ENCODE measurements at places on chromosomes 2 and 18.

DNA sequence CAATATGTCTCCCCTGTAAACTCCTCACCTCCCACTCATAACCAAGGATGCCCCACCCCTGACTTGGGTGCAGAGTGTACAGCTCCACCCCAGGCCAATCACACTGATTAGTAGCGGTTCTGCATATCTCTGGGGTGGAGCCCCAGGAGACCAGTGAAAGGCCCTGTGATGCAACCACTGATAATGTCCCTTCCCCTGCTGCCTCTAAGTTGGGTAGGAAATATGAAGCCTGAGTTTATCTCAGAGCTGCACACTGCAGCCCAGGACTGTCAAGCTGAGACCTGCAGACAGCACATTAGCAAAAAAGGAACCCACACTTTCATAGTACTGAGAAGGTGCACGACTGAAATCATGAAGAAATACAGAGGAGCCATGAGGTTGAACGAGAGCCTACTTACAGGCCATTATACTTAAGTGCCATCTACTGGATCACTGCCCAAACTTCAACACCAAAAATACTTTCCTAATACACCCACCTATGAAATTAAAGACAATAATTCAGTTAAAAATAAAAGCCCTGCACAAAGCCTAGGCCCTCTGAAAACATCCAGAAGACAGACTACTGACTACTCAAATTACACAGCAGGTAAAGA, 455.4 kb upstream of the LRRTM4 start:
- no peak for DNase-seq

GRCh38 chr2:140491876-140492275, 1638.9 kb downstream of the LRP1B start:
- no peak for DNase-seq

GRCh38 chr18:63346031-63346430, 21.0 kb downstream of the KDSR start:
- DNase-seq: no peak

DNA sequence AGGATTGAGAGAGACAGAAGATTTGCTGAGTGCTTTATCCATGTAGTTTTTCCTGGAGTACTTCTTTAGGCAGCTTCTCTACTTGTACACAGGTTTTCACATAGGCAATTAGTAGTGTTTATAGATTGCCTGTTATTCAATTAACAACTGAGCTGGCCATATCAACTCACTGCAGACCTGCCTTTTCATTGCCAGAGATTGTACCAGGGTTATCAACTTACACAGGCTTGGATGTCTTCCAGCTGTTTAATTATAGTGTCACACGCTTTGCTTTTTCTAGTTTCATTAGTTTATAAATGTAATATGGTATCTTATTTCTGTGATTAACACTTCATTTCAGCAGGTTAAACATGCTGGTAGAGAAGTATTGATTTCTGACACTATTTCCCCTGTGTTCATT, 125.9 kb downstream of the GPD2 start:
- no peak for DNase-seq

DNA sequence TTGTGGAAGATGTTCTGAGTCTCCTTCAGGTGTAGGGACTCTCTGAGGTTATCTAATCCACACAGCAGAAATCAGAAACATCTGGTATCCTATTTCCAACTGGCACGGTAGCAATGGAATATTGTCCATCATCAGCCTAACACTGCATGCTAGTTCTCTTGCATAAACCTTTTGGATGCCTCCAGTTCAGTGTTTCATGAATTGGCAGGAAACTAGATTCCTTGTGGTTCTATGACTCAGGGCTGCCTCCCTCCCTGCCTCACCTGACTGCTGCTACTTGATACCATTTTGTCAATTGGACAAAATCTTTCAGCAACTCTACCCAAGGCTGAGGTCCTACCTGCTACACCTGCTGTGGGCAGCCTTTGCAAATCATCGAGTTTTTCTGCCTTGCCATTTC, 130.9 kb downstream of the TPGS2 start:
- no peak for DNase-seq

DNA sequence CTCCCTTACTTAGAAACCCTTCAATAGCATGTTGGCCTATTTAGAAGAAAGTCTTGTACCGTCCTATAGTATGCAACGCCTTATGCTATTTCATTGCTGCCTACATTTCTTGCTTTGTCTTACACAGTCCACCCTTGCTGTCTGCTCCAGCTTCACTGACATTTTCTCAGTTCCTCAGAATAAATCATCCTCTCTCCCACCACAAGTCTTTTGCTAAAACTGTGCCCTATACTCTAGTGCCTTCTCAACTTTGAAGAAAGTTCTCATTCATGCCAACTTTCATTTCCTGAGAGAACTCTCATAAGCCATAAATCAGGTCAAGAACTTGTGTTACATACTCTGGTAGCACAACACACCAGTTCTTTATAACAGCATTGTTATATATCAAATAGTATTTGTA, 54.3 kb upstream of the COL3A1 start:
- no peak for DNase-seq

DNA sequence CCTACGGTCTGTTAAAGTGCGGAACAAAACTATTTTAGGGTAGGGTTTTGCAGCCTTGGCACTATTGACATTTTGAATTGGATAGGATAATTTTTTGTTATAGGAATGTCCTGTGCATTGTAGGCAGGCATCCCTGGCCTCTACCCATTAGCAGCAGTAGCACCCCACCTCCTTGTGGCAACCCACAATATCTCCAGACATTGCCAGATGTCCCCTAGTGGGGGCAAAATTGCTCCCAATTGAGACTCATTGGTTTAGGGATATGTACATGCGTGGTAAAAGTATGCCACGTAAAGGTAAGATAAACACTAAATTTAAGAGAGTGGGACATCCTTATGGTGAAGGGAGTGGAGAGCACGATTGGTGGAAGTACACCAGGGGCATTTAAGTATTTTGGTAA, 4.6 kb downstream of the MIB1 start:
- DNase-seq: no peak

DNA sequence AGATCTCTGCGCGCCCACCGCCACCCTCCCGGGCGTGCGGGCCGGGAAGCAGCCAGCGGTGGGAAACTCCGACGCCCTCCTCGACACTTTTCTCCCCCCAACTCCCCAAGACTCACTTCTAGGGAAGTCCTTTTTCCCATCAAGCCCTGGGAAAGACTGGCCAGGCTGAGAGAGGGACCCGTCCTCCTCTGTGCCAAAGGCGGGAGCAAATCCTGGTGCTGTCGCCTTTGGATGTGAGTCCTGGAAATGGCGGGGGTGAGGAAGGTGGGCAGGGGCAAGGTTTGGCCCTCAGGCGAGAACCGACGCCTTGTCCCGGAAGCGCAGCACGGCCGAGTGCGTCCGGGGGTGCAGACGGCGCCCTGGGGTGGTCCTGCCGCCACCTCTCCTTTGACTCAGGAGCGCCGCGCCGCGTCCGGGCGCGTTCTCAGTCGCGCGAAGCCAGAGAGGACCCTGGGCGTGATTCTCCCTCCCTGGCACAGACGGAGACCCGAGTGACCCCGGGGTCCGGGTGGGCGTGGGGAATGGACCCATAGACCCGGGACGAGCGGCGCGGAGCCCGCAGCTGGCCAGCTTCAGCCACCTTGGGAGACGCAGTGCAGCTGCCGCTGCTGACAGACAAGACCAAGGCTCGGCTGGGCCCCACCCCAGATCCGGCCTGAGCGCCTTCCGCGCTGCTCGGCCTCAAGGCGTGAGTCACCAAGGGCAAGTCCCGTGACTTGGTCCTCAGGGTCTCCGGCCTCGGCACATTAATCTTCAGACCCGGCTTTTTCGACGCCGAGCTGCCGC, 3.5 kb upstream of the LBX2 start:
- DNase-seq: peak; percentile 38

DNA sequence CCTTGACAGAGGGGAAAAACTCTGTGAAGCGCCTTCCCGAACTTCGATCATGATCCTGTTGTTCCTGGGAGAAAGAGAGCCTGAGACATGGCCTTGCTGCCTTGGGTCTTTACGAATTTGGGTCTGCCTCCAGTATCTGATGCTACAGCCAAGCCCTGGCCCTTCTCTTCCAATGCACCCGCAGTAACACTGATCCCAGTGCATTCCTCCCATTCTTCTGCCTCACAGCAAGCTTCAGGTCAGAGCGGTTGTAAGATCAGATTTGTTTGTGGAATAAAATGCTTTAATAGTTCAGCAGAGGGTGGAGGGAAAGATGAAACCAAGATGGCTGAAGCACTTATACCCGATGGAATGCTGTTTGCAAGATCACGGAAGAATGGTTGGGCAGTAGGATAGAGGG, 196.7 kb upstream of the SIX2 start:
- no peak for DNase-seq

GRCh38 chr2:227632827-227633226, 15.5 kb downstream of the SCYGR4 start:
- DNase-seq: no peak

- DNase-seq: no peak
These were observed 307.6 kb upstream of the CDH20 start for GRCh38 chr18:61025596-61025995.

DNA sequence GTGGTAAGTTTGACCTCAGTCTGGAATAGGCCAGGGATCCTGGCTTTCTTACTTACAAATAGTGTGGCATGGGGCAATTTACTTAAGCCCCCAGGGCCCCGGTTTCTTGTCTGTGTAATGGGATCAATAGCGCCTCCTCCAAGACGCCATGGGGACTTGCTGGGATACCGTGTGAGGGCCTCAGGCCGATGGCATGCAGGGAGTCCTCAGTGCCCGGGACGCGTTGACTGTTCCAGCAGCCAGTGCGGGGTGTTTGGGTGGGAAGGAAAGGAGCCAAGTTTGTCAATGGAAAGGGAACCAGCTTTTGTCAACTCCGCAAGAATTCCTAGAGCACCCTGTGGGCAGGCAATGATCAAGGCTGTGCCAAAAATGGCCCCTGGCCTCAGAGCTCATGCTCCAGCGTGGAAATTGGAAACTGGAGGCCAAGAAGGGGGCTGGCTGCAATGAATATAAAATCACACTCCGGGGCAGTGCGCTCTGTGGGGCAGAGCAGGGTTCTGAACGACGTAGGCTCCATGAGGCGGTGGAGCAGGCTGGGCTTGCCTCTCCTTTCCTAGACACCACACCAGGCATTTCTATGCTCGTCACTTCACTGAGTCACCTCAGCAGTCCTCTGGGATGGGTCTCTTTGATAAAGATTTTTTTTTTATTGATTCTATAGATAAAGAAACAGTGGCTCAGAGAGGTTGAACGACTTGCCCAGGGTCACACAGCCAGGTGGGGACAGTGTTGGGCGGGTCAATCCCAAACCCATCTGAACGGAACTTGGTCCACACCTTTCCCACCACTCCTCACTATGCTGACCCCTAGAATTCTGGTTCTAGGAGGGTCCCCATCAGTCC, 56.7 kb upstream of the ASAP2 start:
- DNase-seq: no peak

DNA sequence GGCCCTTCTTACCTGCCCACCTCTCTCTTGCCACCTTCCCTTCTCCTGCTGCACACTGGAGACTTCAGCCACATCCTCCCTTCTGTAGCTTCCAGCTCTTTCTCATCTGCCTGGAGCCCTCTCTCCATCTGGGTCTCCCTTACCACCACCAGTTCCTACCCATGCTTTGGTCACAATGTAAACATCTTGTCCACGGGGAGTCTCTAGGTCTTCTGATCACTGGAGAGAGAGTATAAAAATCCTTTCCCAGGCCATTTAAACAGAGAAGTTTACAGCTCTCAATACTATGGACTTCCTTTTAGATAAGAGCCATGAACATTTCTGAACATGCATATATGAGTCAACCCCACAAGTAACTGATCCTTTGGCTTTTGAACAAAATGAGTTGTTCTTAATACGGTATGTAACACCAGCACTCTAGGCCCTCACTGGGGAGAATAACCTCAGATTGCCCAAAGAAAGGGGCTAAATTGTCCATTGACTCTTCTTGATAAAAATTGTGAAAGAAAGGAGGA, 5.8 kb downstream of the ARHGAP25 start:
- DNase-seq: peak; percentile 6

GRCh38 chr2:152781175-152781574, 62.8 kb downstream of the ARL6IP6 start:
- no peak for DNase-seq

GRCh38 chr18:58408665-58409064, 220.2 kb downstream of the ALPK2 start:
- no peak for DNase-seq

GRCh38 chr2:104521247-104521646, 332.7 kb upstream of the POU3F3 start:
- DNase-seq: no peak

DNA sequence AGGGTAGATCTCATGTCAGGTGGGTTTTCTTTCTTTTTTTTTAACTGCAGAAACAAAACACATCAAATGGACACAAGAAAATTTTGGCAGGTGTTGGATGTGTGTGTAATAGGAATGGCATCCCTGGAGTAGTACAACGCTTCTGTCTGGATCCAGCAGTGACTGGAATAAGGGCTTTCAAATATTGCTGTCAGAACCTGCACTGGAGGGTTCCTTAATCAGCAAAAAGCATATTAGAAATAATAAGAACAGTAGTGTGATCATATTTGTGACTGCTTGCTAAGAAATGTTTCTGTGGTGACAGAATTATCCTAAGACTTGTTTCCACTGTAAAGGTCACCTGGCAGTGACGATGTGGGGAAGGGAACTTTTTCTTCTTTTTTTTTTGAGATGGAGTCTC, 30.8 kb downstream of the CREG2 start:
- no peak for DNase-seq

- no peak for DNase-seq
These were observed 117.2 kb downstream of the COL6A3 start for GRCh38 chr2:237296756-237297155.

- no peak for DNase-seq
These were observed 16.7 kb downstream of the DPYSL5 start for GRCh38 chr2:26864646-26865045.

DNA sequence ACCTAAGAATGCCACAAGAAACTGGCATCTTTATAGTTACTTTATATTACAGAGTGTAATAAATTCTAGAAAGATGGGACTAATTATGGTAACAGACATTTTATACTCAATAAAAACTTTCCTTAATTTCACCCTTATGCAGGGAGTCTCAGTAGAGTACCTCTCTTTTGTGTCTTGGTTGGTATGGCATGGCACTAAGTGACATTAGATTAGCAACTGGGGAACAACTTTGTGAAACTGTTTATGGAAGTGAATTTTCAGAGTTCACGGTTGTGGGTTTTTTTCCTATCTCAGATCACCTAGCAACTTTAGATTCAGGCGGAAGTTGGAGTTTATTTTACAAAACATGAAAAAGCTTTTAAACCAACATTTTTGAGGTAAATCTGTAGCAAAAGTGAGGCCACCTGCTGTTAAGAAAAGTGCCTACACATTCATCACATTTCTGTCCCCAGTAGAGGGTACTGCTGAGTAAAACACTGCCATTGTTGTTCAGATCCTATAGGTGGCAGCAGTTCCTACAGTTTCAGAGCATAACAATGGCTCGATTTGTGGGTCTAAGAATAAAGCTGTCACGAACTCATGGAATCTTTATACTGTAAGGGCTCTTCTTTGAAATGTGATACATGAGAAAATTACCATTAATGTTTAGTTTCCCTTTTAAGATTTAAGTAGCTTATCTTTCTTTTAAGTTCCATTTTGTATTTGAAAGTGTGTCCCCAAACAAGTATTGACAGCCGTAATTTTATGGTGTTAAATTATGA, 117.6 kb downstream of the CAMKMT start:
- DNase-seq: peak; percentile 68

Data from activated CD4-positive, alpha-beta T cell treated with anti-CD3 and anti-CD28 coated beads, Interleukin-2, amount 10 ng/mL, durations not matched to agents 7 days and 5 days (primary cell).